ENCODE measurements at places on chromosomes 12 and 14.
A peak's percentile ranks its signal among the peaks of the same experiment; 100 is the strongest.

DNA sequence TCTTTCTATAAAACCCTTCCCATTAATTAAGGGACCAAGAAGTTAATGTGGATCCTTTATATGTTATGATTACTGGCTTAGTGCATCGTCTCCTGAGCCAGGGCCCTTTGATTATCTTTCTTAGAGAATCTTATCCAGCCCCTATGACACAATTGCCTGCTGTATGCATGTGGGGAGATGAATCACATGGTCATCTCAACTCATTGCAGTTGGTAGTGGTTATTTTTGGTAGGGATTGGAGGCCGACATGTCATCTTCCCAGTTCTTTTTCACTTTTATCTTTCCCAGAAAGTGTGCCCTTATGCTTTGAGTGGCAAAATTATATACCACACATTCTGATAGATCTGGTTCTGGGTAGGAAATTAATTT, 26.0 kb downstream of the ZNF664 start:
- DNase-seq = no peak

GRCh38 chr12:559906-560455, 100.2 kb downstream of the B4GALNT3 start:
- DNase-seq = no peak

DNA sequence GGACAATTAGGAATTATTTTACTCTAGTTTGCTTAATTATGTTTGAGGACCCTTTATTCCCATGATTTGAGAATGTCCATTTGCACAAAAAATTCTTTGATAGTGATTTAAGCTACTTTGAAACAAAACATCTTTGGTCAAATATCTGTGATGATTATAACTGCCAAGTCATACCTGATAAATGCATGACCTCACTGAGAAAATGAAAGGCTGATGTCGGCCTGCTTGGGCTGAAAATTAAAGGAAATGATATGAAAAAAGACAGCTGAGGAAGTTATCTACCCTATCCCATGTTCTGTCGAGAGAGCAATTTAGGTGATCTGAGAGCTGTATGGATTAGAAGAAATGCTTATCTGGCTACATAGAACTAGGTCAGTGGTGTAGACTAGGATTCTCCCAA, 43.6 kb downstream of the ATL1 start:
- DNase-seq = no peak

- no peak for DNase-seq
Observed at GRCh38 chr14:21185491-21185890, 29.6 kb upstream of the OR5AU1 start.

DNA sequence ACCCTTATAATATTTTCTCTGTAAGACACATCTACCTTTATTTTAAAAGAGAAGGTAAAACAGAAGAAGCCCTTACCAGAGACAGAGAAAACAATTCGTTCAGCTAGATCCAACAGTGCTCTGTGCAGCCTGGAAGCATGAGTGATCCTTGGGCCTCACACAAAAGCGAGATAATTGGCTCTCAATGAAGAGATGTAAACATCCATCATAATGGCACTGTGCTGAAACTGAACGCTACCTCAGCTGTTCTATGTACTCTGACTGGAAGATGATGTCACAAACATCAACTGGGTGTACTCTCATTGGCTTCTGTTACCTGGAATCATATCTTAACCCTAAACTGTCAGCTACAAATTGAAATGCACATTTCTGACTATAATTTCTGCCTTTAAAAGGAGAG, at the start of gene MGAT4C:
Gene MGAT4C, minus strand, starts transcription at position 229 of the 400 bp plus-strand sequence.
- no peak for DNase-seq

DNA sequence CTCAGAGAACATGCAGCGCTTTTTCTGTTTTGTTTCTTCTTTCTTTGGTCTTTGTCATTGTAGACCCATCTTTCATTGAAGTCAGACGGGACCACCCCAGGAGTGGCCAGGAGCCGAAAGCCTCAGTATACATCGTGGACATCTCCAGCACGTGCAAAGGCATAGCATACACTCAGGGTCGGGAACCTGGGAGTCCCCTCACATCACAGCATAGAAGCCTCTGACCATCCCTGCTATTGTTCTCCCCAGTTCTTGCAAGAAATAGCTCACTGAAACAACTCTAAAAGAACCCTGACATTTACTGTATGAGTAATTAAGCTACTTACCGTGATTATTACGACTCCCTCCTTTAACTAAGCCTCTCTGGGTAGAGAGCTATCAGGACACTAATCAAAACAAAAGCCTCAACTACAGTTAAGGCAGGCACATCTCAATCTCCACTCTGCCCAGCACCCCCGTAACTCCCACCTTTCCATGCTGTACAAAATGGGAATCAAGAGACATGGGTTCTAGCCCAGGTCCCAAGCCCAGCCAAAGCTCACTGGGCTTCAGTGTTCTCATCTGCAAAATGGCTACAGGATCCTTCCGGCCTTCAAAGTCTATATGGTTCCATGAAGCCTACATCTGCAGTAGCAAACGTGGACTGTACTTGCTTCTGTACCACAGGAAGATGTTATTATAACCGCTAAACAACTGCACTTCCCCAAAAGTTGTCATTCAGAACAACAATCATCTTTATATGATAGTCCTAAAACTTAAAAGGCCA, 6.7 kb downstream of the CCDC88C start:
- DNase-seq = no peak

DNA sequence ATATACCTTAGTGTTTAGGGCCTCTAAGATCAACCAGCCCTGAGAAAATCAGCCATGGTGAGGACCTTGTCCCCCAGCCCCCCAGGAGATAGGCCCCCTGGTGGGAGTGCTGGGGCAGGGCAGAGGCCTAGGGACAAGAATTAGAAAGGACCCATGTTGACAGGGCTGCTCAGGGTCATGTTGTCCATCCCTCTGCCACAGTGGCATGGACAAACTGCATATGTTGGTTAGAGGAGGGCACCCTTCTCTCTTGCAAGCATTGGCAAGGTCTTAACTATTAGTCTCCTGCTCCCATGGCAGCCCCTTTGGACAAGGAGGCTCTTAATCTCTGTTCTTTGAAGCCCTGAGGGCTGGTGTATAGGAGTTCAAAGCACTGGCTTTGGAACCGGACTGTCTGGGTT, 755 bp upstream of the PTPN6 start:
- DNase-seq = no peak

DNA sequence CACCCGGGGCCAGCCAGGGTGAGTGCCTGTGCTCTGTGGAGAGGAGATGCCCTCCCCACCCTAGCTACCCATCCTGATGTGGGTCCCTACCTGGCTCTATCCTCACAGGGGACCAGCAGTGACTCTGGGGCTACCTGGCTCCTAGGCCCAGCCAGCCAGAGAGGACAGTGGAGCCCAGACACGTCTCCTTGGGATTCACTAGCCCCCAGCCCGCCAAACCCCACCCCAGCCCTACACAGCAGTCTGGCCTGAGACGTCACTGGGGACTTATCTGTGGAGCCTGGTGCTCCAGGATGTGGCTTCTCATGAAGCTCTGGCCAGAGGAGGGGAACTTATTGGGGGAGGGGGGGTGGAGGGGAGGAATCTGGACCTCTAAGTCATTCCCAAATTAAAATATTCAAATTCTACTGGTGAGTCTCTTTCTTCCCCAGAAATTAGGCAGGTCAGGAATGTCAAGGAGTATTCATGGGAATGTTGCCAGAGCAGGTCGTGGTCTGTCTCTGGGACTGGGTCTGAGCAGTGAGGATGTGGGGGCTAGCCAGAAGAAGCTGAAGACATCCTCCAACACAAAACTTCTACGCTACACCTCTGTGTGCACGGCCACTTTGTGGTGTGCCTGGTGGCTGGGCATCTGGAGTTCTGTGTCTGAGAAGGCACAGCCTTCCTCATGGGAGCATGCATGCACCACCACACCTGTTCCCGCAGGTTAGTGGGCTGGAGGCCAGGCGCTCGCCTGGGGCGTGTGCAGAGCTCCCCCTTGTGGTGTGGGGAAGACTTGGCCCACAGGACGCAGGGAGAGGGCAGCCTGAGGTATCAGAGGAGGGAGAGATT, 2.7 kb downstream of the CMTM5 start:
- peak; percentile 48 for DNase-seq

DNA sequence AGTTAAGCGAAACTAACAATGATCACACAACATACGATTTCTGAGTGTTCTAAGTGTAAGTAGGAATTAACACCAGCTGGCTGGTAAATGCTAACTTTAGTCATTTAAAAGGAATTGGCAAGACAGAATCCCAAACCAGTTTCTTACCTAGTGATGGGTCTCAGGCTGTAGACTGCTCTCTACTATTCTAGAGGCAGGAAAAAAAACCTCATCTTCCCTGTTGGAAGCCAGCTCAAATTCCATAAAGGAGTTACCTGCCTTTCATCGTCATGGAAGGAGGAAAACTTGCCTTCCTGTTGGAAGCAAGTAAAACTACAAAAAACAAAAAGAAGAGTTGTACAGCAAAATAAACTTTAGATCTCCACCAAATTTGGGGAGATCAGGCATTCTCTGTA, 23.7 kb upstream of the SLC7A8 start:
- no peak for DNase-seq

DNA sequence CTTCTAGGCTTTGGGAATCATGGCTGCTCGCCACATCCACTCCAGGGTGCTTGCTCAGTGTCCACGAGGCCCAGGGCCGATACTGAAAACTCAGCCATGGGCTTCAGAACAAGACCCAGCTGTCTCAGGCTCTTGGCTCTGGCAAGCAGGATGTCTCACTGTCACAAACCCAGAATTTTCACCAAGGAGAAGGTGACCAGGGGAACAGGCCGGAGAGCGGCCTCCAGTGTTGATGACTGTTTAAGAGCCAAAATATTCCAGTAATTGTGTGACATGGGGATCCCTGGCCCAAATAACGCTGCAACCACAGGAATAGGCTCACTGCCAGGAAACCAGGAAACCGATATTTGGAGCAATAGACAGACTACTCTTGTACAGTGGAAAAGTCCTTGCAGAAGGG, 9.8 kb upstream of the SERPINA5 start:
- DNase-seq = no peak
